Renal cortical epithelial cell (primary cell): ENCODE measurements at places on chromosomes 6 and 20.

GRCh38 chr6:42467651-42468050, 15.9 kb upstream of the TRERF1 start:
- no peak for DNase-seq

GRCh38 chr6:55833284-55833683, 42.1 kb downstream of the BMP5 start:
- DNase-seq = no peak

DNA sequence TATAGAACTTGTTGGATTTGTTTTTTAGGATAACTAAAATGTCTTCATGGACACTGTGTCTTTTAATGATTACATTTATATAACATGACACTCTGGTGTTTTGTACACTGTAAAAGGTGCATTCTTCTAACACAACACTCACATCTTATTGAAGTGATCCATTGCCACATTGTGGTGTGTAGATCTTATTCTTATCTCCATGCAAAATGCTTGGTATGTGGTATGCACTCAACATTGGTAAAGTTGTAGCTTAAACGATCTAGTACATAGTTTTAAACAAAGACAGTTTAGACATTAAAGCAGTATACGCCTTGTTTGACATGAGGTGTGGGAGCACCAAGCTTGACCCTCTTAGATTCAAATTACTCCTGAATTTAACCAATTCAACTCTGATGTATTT, 84.7 kb downstream of the SASH1 start:
- DNase-seq = no peak

- DNase-seq = no peak
These were observed 164.8 kb downstream of the TFAP2C start for GRCh38 chr20:56793916-56794315.

DNA sequence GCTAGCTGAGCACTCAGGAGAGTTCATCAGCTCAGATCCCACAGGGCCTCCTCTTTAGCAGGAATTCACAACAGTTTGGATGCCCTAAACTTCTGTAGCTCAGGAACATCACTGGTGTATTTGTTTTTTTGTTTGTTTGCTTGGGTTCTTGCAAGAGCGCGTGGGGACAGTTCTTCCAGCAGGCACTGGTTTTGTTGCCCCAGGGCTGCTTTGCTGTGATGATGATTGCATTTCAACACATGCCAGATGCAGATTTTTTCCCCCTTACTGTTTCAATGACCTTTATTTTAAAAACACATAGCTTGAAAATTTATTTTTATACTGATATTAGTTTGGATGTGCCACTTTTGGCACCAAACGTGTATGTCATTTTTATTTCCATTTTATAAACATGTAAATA, 77.1 kb downstream of the DHX35 start:
- DNase-seq = no peak

DNA sequence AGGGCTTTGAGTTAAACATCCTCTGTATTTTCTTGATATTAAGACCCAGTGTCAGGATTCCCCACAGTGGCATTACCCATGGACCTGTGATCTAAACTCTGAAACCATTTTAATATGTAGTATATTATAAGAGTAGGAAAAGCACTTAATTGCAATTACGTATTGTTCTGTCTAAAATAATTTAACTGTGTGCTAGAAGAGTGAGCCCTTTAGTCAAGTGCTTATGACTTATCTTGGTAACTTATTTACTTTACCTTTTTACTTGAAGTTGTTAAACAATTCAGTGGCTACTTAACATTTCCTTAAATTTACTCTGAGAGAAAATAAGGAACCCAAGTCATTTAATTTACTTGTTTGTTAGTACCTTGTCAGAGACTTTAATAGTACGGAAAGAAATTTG, 173.6 kb downstream of the CDKAL1 start:
- peak; percentile 70 for DNase-seq

- no peak for DNase-seq
These were observed 233.8 kb downstream of the CLIC5 start for GRCh38 chr6:45781890-45782289.

DNA sequence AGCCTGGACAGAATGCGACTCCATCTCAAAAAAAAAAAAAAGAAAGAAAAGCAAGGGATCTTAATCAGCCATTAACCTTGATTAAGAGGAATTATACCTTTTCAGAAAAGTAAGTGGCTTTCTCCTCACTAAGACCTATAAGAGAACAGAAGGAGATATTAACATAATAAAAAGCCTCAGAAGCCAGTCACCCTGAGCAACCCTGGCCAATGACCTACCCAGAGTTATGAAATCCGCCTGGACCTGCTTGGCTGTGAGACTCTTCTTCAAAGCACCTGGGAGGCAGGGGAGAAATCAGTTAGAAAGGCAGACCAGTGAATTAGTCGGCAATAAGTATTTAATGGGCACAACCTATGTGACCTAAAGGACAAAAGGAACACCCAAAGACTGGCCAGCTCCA, 32.7 kb upstream of the C20orf203 start:
- DNase-seq = no peak

GRCh38 chr6:93918258-93918657, 498.9 kb upstream of the EPHA7 start:
- no peak for DNase-seq

DNA sequence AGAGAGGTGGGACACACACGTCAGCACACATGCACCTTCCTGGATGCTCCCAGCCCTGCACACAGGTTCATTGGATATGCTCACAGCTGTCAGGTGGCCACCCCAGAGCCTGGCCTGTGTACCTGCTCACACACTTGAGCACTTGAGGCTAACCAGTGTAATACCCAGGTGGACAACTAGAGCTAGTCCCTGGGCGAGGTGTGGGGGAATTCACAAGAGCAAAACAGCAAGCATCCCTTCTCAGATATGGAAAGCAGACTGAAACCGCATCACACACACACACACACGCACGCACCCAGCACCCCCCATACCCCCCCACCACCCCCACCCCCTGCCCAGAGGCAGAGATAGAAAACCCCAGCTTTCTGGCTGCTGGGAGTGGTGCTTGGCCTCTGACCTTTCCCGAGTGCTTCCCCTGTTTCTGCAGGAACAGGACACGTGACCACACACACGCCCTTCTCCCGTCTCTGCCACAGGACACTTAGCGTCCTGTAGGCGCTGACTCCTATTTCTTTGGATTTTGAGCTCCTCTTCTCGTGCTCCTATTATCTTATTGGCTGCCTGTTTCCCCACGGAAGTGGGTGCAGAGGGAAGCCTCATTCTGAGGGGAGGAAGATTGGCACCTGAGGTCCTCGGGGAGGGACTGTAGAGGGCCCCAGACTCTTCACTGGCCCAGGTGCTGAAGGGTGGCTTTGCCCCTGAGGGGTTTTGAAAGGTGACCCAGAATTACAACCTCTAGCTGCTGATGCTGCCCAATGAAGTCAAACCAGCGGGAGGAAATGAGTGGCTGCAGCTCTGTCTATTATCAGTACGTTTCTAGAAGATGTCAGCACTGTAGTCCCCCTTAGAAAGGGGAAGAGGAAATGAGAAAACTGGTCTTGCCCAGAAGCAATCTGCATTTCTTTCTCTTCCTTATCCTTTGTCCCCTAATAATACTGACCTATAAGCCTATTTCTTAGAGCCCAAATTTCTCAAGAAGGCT, 65.8 kb downstream of the SYTL3 start:
- DNase-seq = no peak

GRCh38 chr6:41591859-41592502, 45.8 kb downstream of the FOXP4 start:
- DNase-seq = peak; percentile 39

DNA sequence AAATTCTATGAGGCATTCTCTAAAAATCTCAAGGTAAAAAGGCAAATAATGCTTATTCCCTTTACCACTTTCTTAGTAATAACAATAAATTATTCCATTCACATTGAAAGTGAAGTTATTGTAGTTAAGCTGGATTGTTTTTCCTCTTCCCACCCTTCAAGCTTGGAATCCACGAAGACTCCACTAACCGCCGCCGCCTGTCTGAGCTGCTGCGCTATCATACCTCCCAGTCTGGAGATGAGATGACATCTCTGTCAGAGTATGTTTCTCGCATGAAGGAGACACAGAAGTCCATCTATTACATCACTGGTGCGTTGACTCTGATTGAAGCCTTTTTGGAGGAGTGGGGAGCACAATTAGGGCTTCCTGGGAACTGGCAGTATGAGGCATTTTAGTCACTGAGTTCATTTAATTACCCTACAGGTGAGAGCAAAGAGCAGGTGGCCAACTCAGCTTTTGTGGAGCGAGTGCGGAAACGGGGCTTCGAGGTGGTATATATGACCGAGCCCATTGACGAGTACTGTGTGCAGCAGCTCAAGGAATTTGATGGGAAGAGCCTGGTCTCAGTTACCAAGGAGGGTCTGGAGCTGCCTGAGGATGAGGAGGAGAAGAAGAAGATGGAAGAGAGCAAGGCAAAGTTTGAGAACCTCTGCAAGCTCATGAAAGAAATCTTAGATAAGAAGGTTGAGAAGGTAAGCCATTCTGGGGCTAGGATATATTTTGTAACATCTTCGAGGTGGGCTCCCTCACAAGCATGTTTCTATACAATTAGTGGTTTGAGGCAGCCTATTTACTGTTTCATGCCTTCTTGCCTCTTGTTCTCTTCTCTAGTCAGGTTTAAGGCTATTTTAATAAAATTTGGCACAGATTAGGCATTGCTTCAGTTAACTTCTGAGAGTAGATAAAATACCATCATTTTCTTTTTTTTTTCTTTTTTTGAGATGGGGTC, 4.9 kb downstream of the HSP90AB1 start:
- DNase-seq = no peak

- DNase-seq = no peak
These were observed 636.5 kb upstream of the PTCHD4 start for GRCh38 chr6:48747471-48747870.

- no peak for DNase-seq
These were observed 74.6 kb downstream of the SAMD3 start for GRCh38 chr6:130148181-130148580.

DNA sequence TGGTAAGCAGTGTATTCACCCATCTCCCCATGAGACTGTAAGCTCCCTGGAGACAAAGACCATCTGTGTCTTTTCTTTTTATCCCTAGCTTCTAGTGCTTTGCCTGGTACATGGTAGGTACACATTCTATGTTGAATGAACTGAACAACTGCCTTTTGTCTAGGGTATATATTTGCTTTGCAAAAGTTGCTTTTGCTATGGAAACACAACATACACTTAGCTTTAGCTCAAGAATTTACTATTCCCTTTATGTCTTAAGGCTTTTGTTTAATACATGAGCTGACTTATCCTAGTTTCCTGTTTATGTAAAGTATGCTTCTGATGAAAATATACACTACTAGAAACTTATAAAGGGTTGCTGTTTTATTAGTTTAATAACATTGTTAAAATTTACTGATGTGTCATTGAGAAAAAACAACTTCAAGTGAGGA, 198.2 kb downstream of the PRL start:
- peak; percentile 10 for DNase-seq

GRCh38 chr20:4688305-4688704, 33.4 kb upstream of the PRND start:
- no peak for DNase-seq

- DNase-seq = no peak
These were observed 197.3 kb downstream of the TASP1 start for GRCh38 chr20:13441388-13441787.

GRCh38 chr6:119535332-119535731, 185.8 kb upstream of the MAN1A1 start:
- DNase-seq = no peak

DNA sequence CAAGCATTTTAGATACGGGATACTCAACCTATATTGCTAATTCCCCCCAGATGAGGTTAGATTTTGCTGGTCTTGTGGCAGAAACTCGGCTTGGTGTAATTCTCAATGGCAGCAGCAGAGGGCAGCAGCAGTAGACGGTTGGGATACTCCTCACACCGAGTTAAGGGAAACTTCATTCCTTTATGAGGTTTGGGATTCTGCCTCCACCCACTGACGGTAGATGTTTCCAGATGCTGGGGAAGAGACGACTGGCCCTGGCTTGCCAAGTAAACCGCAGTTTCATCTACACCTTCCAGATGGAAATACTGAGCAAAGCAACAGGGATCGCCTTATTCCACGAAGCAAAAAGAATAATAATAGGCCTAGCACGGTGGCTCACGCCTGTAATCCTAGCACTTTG, 8.2 kb upstream of the TBC1D7 start:
- DNase-seq = peak; percentile 71

GRCh38 chr6:78089531-78089930, 436.7 kb downstream of the MEI4 start:
- no peak for DNase-seq

DNA sequence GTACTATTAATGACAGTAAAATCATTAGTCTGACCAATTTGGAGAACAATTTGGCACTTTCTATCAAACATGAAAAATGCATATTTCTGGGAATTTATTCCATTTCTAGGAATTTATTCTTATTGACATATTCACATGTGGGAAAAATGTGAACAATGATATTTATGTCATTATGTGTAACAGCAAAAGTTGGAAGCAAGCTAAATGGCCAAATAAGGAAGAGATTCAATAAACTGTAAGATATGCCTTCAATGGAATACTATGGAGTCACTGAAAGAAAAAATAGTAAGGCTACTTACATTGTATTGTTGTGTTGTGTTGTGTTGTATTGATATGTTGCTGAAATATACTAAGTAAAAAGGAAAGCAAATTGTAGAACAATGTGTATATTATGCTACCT, 100.5 kb upstream of the EDN1 start:
- DNase-seq = no peak

DNA sequence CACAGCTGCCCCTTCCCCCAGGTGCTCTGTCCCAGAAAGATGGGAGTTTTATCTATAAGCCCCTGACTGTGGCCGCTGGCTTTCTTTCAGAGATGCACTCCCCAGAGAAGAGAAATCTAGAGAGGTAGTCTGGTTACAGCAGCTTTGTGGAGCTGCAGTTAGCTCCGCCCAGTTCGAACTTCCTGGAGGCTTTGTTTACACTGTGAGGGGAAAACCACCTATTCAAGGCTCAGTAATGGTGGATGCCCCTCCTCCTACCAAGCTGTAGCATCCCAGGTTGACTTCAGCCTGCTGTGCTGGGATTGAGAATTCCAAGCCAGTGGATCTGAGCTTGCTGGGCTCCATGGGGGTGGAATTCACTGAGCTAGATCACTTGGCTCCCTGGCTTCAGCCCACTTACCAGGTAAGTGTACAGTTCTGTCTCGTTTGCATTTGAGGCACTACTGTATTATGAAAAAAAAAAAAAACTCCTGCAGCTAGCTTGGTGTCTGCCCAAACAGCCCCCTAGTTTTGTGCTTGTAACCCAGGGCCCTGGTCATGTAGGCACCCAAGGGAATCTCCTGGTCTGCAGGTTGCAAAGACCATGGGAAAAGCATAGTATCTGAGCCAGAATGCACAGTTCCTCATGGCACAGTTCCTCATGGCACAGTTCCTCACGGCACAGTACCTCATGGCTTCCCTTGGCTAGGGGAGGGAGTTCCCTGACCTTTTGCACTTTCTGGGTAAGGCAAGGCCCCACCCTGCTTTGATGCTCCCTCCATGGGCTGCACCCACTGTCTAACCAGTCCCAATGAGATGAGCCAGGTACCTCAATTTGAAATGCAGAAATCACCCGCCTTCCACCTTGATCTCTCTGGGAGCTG, 275.0 kb downstream of the CENPW start:
- no peak for DNase-seq
